ENCODE measurements at places on chromosomes 16 and 17. TPM values are rescaled to one million over a fixed set of nuclear protein-coding genes. Genes with fewer than 3 reads are reported as not detected.

Gene NLRC5
- total RNA-seq = 23.6 TPM

Gene NOXO1
- under 0.01 TPM for total RNA-seq

Gene SYNGR3
- 1.5 TPM for total RNA-seq

Gene FGF11
- total RNA-seq = 0.33 TPM

Gene KRT40
- not detected for total RNA-seq

Gene NPIPB6
- not detected for total RNA-seq

Gene SYNRG
- total RNA-seq = 21.5 TPM

- peak; percentile 19 for DNase-seq
Observed at GRCh38 chr17:15350777-15351477, 9.5 kb upstream of the TEKT3 start.

DNA sequence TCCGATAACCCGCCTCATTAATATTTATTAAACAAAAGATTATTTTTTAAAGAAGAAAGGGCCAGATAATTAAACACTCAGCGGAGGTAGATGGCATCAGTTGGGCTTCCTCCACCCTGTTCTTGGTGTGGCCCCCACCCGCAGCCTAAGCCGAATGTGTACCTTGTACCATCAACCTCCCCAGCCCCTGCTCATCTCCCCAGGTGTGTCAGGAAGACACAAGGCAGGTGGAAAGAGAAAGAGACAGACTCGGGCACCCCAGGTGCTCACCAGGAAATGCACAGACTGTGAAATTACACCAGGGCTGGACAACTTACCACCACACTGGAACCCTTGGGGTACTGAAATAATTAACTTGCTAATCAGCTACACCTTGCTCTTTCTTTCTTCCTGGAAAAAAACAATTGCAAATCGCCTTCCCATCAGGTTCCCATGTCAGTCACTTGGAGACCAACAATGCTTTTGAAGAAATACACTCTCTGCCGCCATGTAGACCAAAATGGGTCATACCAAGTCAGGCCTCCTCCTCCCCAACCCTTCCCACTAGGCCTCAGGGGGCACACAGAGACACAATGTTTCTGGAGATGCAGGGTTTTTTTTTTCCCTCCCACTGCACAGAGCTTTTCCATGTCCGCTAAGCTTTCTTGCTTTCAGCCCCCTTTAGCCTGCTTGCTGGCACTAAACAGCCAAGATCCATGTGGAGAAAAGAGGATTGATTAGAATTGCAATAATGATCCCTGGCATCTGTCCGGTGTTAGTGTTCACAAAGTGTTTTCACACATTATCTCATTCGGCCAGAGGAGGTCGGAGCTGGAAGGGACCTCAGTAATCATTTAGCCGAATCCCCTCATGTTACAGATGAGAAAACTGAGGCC lies 8.6 kb upstream of the LHX1 start:
- no peak for DNase-seq

GRCh38 chr16:48556243-48556912 lies 53.6 kb downstream of the N4BP1 start:
- no peak for DNase-seq

DNA sequence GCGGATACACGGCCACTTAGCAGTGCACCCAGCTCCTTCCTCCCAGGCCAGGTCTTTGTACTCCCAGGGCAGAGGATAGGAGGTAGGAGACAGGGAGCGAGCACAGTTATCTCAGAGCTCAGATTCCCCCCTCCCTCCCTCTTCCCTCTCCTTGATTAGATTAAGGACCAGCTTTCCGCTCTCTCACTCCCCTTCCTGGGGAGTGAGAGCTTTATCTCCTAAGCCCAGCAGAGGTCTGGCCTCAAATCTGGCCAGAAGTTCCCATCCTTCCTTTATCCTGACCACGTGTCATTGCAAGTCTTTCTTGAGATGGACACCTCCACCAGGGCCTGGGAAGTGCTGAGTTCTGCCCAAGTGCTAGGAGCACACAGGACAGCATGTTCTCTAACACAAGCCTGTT lies 5.1 kb downstream of the ARL4D start:
- DNase-seq = no peak

DNA sequence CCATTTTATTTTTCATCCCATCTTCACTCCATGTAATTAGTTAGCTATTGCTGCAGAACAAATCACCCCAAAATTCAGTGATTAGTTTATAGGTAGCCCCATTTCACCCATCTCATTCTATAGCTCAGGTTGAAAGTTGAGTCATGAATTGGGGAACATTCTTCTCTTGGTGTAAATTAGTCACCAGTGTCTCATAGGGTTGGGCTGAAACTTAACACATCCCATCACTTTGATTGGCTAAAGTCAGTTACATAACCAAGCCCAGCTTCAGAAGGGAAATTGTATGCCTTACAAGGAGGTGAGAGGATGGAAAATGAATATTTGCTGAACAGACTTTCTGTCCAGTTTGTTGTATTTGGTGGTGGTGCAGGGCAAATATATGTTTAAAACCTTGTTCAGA lies 477.5 kb downstream of the WWOX start:
- DNase-seq = peak; percentile 6

- peak; percentile 19 for DNase-seq
Observed at GRCh38 chr16:85524630-85525419, 88.3 kb upstream of the GSE1 start.

DNA sequence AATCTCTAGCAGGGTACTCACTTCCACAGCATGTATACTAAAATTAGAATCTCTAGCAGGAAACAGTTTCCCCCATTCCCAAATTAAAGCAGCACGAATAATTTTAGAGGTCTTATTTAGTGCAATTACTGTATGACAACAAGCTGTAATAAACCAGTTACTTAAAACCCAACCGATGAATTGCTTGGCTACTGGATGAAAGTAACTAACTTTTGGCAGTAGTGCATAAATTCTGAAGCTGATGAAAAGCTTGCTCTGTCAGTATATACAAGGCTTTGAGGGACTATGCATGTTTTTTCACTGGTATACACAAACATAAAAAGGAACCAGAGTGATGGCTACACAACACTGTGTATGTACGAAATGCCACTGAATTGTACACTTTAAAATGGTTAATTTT lies 89.4 kb downstream of the CFDP1 start:
- peak; percentile 11 for DNase-seq

DNA sequence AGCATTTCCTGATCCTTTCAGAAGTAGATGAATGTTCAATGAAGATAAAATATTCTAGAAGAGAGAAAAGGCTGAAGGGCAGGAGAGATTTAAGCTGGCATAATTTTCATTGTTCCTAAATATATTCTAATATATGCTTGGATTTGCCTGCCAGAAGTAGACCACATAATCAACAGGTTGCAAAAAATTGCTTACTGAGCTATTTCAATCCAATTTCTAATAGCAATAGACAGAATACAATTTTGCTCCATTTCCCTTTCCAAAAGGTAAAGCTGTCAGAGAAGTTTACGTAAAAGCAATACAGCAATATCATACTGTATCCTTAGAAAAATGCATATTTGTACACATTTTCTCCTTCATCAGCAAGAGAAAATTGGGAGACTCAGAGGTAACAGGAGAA lies 237.3 kb downstream of the PMP22 start:
- DNase-seq = no peak

GRCh38 chr16:77723108-77723514 lies 797 bp downstream of the NUDT7 start:
- DNase-seq = peak; percentile 76

- DNase-seq = no peak
Observed at GRCh38 chr16:58541711-58542110, 26.4 kb downstream of the SETD6 start.

DNA sequence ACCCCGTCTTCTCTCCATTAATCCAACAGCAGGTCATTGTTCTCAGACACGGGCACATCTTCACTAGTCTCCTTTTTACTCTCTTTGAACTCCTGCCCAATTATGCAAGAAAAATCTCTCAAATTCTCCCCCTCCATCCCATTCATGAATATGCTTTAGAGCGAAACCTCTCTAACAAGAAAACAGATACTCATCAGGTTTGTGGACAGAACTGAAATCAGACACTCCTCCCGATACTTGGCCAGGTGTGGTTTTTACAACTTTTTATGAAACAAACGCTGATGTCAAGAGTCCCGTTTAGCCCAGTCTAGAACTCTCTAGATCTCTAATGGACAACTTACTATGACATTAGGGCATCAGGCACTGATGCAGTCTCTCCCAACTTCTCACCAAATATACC lies 40.9 kb downstream of the PIK3R5 start:
- no peak for DNase-seq

DNA sequence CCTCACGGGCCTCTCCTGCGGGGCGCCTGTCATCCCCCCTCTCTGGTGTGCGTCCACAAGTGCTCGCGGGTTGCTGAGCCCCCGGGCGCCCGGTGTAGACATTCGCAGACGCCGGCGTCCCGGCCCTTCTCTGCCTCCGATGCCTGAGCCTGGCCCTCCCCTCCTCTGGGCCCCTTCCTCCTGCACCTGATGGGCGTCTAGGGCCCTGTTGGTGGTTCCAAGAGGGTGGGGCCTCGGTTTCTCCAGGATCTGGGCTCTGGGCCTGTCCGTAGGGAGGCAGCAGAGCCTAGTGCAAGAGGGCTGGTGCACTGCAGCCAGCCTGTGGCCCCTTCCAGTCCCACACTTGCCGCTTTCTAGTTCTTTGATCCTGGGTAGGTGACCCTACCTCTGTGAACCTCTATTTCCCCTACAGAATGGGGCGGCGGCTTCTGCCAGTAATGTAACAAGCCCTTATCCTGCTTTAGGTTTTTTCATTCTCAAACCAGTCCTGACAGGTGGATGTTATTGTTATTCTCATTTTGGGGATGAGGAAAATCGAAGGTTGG lies 623 bp downstream of the E4F1 start:
- peak; percentile 60 for DNase-seq

GRCh38 chr17:82238472-82239201 lies 9.8 kb downstream of the SLC16A3 start:
- DNase-seq = peak; percentile 87

DNA sequence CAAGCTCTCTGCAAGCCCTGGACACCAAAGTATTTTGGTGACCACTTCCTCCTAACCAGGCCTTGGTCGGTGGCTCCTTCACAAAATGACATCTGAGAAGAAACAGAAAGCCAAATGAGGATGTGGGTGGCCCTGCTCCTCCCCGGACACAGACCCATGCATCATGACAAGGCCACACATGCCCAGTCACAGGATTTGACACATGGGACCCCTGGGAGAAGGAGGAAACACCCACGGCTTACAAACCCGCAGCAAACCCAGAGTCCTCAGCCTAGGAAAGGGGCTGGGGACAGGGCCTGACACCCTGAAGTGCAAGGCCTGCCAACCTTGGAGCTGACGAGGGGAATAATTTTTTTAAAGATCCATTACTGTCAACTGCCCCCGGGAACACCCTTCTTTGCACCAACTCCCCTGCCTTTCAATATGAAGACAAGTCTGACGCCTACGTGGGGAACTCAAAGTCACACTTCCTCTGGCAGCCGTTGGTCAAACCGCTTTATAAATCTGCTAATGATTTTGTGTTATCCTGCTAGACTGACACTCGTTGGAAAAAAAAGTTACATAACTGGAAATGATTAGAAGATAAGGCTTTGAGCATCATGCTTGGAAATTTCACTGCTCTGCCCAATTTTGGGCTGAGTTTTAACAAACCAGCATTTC lies 41.3 kb downstream of the GAS7 start:
- DNase-seq = no peak

Data from fibroblast of lung (primary cell).